CD4-positive, alpha-beta memory T cell (primary cell): ENCODE measurements at places on chromosomes 7 and 10.

DNA sequence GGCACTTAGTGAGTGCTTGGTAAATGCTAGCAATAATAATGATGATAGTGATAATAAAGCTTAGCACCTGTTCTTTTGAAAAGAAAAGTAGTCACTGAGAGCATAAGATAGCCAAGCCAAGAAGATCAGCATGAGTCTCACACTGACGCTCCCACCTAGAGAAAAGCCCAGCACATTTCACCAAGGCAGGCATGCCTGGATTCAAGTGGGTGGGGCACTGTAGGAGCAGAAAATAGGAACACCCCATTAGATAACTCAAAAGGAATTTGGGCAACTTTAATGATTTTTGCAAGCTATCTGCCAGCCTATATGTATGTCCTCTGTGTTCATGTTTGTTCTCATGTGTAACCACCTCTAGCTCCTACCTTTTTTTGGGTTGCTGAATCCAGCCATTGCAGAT lies 18.1 kb upstream of the SORBS1 start:
- DNase-seq = no peak

- DNase-seq = peak; percentile 66
Measured at GRCh38 chr10:68332259-68333057, at the start of gene PBLD. PBLD (minus strand) TSS chr10:68332928; CDS start chr10:68306844, 26,084 bp downstream.

DNA sequence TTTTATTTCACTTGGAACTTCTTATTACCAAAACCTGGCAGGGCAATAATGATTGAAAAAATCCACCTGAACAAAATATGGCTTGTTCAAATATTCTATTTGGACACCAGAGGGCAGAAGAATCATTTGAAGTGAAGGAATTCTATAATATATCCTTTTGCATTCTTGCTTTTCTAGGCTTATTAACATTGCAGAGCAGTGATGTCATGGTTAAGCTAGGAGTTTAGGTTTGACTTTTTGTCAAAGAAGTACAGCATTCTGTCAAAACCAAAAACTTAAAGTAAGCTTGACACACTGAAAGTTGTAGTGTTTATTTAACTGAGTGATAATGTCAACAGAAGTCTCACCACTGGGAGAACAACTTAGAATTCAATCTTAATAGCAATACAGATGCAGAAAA lies 156.0 kb downstream of the SEMA3D start:
- no peak for DNase-seq

DNA sequence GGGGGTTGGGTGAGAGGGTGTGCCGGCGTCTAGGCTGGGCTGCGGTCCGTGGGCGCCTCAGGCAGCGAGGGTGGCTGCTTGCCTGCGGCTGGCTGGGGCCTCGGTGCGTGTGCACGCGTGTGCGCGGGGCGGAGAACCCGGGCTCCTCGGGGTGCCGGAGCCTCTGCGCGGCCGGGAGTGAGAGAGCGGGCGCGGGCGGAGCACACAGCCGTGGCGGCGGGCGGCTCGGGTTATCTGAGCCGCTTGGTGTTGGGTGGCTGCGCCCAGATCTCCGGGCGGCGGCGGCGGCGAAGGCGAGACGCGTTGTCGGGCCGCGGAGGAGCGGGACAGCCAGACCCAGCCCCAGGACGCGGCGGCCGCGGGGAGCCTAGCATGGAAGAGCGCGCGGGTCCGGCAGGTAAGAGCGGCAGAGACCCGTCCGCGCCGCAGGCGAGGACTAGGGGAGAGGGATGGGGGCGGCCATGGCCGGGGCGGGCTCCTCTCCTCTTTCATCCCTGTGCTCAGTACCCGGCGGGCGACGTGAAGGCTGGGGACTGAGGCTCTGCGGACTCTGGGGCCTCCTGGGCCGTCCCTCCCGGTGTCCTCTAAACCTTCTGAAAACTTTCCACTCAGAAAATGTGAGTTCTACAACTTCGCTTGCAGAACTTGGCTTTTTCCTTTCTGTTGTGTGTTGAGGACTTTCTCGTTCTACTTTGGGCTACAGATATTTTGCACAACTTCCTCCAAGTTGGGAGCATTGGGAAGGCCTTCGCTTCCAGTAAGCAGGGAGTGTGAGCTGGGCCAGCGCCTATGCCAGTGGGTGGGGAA lies 9.8 kb upstream of the PAX2 start:
- DNase-seq = no peak

- DNase-seq = no peak
Measured at GRCh38 chr10:113879691-113880090, 25.2 kb downstream of the NHLRC2 start.
